DMS153 (cell line): ENCODE measurements at places on chromosomes 1 and 21.

GRCh38 chr21:42675403-42675802, 22.0 kb downstream of the PDE9A start:
- no peak for DNase-seq

DNA sequence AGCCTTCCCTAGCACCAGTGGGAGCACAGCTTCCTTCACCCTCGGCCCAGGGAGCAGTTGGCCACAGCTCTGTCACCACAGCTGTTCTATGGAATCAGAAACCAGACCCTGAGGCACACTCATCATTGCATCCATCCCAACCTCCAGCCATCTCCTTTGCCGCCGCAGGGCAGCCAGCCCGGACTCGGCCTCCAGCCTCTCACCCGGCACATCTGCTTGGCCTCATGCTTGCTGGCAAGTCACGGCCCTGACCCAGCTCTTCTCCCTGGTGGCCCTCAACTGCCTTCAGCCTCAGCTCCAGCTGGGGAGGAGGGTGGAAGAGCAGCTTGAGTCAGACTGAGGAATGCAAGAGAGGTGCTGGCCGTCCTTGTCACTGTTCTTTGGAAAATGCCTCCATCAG, 59.8 kb downstream of the TOR1AIP2 start:
- no peak for DNase-seq

DNA sequence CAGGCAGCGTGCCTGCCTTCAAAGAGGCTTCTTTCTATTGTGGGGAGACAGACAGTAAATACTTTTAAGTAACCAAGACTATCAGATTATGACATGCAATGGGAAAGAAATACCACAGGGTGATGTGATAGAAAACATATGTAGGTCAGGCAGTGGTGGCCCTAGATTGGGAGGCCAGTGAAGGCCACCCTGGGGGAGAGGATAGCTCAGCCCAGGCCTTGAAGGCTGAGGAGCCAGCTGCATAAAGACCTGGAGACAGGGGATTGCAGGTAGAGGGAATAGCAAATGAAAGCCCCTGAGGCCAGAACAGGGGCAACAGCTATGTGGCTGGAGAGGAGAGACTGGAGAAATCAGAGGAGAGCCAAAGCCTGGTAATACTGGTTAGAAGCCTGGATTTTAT, 4.0 kb downstream of the SOX13 start:
- no peak for DNase-seq

DNA sequence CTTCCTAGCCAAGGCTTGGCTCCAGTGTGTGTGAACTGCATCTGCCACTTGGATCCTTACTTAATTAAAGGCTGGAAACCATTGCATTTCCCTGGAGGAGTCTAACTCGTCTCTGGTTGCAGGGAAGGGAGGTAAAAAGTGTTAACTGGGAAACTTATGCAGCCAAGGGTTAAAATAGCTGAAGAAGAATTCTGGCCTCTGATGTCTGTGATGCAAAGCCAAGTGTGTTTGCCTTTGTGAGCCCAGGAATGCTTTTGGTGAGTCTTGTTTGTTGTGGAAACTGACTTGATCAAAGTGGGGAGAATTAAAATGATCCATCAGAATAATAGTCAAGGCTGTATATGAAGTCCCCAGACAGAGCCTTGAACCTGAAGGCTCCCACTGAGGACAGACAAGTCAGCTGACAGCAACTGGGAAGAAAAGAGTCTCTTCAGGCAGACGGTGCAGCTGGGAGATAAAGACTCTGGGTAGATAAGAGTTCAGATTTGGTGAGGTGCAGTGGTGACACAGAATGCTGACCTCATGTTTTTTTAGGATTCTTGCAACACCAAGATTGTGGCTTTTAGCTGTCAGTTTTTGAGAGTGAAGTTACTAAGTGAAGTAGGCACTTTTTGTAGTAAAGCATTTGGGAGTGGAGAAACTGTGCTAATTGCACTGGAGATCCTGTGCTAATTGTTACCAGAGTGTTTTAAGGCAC, 59.5 kb upstream of the WLS start:
- no peak for DNase-seq

DNA sequence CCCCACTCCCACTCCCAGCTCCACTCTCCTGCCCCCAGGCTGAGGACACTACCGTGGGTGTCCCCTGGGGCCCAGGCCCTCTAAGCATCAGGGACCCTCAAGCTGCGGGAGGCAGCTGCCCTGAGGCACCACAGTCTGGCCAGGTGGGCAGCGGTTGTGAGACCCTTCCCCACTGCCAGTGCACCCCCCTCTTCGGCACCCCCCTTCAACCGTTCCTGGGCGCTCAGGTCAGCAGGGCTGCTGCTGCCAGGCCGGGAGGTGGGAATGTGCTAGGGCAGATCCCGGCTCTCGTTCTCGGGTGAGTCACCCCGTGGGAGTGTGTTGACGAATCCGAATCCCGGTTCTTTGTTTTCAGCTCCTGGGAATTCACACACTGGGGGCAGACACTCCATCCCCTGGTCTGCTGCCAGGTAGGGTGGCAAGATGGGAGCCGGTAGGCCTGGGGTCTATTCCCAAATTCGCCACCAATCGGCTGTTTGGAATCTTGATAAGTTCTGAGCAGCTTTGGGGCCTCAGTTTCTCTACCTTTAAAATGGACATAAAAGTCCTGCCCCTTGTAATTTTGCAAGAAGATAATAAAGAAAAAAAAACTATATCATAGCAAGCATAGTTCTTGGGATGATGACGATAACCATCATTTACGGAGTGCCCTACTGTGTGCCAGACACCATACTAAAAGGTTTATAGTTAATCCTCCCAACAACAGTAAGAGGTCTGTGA, 28.5 kb upstream of the CASZ1 start:
- no peak for DNase-seq

DNA sequence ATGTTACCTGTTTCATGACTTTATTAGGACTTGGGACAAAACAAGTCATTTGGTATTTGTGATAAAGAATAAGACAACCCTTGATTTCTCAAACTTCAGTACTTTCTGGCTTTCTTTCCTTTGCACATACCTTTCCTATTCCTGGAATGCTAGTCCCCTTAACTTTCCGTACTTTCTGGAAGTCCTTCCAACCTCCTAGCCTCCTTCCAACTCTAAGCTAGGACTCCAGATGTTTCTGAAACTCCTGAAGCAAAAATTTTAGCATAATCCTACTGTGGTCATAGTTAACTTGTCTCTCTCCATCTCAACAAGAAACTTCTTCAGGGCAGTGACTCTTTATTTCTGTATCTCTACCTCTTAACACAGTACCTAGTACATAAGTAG, 19.8 kb upstream of the C1orf105 start:
- no peak for DNase-seq

DNA sequence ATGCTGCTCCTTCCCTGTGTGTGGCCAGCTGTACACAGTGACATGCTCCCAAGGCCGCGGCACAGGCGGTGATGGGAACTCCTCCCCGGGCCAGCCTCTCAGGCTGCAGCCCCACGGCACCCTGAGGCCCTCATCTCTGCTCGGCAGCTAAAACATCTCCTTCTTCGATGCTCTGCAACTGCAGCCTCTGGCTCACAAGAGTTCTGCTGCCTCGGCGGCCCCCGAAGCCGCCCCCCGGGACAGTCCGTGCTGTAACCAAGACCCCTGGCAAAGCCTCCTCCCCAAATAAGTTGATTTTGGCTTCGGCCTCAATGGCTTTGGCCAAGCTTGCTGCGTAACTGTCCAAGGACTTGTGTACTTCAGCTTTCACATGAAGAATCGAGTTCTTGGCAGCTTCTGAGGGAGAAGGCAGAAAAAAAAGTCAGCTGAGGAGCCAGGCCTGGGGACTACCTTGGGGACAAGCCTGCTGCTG, 51.3 kb downstream of the GPR161 start:
- no peak for DNase-seq

DNA sequence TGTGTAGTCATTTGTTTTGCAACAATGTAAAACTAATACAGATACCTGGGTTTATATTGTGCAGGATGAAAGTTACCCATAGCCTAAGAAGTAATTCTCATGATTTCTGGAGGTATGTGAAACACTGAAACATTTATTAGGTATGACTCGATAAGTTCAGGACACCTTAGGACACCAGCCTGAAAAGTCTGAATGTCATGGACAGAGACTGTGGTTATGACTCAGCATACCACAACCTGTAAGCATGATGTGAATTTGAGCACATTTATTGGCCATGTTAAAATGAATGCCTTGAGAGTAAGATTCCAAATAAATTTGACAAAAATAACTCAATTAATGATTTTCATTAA, 1471.7 kb upstream of the B3GALT2 start:
- no peak for DNase-seq

DNA sequence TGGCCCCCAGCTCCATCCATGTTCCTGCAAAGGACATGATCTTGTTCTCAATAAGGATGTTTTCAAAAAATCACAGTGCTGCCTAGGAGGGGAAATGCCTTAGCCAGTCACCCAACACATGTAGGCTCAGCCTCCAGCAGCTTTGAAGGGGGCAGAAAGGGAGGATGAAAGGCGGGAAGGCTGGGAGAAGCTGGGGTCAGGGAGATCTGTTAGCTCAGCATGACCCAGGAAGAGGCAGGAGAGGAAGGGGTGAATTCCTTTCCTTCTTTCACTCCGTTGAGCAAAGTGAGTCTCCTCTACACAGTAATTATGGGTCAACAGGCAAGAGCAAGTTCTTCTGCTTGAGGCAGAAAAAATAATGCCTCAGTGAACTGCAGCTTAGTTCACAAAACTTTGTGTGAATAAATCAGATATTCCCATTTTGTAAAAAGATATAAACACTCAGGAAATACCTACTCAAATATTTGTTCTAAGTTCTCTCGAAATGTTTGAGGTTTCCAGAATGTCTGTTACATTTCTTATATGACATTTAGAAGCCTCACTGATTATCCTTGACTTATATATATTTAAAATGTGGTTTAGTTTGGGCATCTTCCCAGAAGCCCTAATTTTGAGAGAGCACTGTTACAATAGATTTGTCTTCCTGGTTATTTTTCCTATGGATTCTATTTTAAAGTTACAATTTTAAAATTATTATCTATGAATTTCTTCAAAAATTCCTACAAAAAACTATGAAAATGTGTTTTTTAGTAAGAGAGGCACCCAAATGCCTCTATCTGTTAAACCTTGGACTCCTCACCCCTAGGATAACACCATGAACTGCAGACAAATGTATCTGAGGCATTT, 116.8 kb downstream of the KCNJ6 start:
- no peak for DNase-seq

- DNase-seq = no peak
Observed at GRCh38 chr1:71660411-71660810, 579.6 kb upstream of the ZRANB2 start.

DNA sequence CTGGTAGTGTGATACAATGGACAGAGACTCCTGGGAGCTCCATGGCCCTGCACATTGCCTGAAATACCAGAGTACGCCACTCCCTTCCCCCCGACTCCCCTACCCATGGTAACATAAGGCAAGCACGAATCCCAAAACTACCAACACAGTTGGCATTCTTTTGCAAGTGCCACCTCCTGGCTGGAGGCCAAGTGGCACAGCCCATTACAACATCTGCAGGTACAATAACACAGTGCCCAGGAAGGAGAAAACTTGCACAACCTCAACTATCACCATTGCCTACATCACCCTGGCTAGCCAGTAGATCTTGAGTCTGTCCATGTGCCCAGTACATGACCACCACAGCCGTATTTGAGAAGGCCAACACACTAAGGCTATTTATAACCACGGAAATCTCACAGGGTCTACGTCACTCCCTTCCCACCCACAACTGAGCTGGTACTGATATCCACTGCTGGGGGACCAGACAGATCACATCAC, 11.7 kb downstream of the ADAMTS1 start:
- DNase-seq = no peak

DNA sequence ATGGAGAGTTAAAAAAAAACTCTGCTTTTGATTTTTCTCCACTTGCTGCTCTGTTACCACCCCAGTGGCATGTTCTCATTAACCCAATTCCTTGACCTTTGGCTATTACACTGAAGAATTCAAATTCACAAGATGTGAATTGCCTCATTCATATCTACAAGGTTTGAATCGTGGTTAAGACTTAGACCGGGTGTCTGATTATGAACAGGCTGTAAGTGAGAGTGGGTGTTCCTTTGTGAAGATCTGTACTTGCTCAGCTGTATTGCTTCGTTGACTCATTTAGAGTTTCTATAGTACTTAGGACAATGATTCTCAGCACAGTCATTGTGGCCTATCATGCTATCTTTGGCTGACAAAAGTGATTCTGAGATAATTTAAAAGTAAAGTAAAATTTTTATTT, 36.4 kb downstream of the DNM3 start:
- no peak for DNase-seq

DNA sequence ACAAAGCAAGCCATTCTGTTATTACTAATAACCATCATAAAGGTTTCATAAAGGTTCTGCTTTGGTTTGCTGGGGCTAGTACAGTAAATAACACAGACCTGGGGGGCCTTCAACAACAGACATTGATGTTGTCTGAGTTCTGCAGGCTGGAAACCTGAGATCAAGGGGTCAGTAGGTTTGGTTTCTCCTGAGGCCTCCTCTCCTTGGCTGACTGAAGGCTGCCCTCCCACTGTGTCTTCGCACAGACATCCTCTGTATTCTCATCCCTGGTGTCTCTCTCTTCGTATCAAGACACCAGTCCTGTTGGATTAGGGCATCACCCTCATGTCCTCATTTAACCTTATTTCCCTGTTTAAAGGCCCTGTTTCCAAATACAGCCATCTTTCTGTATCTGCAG, 37.3 kb downstream of the HUNK start:
- no peak for DNase-seq

- DNase-seq = no peak
Observed at GRCh38 chr1:202628646-202629215, 81.5 kb downstream of the SYT2 start.

DNA sequence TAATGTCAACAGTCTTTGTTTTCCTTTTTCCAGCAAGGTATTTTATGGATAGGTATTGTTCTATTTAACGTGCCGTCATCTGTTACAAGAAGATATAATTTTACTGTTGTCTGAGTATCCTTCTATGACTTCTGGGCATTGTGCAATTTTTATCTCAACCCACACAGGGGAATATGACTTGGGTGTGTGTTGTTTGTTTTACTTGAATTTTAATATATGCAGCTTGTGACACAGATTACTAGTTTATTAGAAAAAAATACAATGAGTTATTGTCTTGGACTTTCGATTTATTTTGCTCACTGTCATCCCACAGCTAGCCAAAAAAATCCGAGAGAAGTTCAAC, 111.9 kb downstream of the CACHD1 start:
- peak; percentile 11 for DNase-seq

- DNase-seq = peak; percentile 50
Observed at GRCh38 chr1:50110151-50110550, 1.4 kb downstream of the ELAVL4 start.

GRCh38 chr1:67840449-67840848, 7.2 kb upstream of the GNG12 start:
- no peak for DNase-seq

DNA sequence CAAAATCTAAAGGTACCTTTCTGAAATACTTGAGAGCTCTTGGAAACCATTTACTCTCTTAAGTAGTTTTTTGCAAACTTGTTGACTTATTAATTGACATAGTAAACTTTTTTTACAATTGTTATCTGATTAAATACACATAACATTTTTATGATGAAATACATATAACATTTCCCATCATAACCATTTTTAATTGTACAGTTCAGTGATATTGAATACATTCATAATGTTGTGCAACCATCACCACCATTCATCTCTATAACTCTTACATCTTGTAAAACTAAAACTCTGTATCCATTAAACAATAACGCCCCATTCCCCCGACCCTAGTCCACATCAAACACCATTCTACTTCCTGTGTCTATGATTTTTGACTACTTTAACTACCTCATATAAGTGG, 95.7 kb upstream of the ZNF648 start:
- no peak for DNase-seq
